Stimulated activated CD4-positive, alpha-beta T cell treated with anti-CD3 and anti-CD28 coated beads, Interleukin-4, amount 100 ng/mL, for 4 hours (primary cell): ENCODE measurements at places on chromosomes 7 and 10.

GRCh38 chr10:62560201-62560819, 186.1 kb downstream of the ZNF365 start:
- no peak for DNase-seq

DNA sequence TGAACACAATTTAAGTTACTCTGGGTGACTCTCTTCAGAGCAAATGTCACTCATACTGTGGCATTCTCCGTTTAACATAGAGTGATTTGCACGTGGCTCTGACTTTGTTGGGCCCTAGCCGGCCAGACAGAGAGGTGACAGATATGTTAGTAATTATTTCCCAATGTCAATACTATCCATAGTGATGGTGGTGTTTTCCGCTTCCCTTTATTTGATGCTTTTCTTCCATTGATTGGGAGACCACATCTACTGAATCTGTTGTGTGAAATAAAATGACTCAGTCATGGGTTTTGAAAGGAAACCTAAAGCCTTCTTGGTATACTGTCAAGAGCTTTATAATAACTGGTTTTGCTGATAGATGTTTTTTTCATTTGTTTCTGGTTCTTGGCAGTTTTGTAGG, 7.4 kb downstream of the AVL9 start:
- DNase-seq: no peak

GRCh38 chr7:28853150-28853549, 105.0 kb downstream of the TRIL start:
- no peak for DNase-seq

DNA sequence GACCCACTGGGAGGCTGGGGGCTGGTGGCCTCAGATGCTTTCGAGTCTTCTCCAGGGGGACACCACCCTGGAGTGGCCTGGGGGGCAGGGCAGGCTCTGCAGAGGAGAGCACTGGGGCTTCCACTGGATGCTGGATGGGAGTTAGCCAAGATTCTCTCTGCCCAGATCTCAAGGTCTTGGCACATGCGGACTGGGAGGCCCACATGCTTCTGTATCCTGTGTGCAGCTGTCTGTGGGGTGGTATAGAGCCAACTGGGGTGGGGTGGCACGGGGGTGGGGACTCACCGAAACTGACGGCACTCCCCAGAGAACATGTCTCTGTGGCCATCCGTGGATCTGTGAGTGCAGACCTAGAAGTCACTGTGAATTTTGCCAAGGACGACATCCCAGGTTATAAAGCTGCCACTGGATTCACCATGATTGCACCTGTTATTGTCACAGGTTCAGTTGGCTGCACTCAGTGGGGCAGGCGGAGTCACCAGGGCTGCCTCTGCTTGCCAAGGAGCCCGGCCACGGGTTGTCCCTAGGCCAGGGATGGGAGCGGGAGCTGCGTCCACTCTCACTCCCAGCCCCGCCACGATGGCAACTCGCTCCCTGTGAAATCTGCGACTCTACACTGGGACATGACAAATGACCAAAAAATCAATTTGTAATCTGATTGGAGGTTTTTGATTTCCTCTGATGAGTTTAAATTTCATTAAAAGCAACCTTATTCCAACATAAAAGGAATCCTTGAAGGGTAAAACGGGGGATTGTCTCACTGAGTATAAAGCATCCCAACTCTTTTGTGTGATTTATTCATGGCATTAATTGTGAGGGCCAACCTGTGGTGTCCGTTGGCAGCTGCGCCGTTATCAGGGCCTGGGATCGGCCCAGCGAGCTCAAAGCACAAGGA, 131.3 kb downstream of the EBF3 start:
- no peak for DNase-seq

DNA sequence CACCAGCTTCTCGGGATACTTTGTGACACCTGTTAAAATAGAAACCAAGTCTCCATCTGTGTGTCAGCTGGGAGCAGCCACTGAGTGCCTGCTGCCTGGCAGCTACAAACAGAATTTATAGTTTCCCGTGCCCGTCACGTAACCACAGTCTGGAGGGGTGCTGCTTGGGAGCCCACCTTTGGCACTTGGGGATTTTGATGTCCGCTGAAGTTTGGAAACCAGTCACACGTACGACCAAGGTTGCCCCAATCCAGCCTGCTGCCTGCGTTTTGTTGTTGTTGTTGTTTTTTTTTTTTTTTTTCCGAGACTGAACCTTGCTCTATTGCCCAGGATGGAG, 1.6 kb downstream of the TRRAP start:
- no peak for DNase-seq

GRCh38 chr7:28685242-28685643, 272.9 kb downstream of the TRIL start:
- no peak for DNase-seq

DNA sequence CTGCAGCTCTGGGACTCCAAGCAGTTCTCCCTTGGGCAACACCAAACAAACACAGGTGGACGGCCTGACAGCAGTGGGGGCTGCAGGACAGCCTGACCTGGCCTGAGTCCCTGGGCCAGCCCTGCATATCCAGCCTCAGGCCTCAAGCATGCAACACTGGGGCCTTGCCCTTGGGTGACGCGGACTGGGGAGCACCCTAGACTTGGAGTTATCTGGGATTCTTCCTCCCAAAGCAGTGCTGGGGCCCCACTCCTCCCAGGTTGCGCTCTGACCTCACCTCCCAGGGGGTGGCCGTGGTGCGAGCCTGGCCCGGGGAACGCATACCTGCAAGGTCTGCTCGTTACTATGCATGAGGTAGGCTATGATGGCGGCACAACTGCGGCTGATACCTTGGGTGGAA, 6.2 kb upstream of the TMEM120A start:
- DNase-seq: no peak
